ENCODE measurements at places on chromosomes 3 and 15.

GRCh38 chr3:131390331-131390730 lies 8.8 kb downstream of the NUDT16 start:
- DNase-seq: no peak

- no peak for DNase-seq
Measured at GRCh38 chr3:108404368-108404767, 106.0 kb downstream of the MYH15 start.

DNA sequence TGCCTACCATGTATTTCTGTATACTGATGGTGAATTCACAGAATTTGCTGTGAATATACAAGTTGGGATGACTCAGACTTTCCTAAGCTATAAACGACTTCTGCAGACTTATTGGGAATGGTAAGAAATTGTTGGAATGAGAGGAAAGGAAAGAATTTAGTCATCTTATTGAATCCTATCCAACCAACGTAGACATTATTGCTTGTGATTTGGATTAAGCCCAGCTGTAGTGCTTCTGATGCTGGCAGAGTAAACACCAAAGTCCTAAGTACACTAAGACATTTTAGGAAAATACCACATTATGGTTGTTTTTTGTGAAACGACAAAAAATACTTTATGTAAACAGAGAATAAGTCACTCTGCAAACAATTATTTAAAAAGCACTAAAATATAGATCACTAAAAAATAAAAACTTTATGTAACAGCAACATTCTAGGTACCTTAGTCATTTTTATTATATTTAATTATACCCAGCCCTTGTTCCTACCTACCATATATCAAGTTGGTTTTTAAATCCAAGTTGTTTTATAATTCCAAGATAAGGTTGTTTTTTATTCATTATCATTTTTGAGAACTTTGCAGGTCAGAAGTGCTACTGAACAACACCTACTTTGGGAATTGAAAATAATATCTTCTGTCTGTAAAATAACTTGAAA lies 99.2 kb upstream of the MLF1 start:
- no peak for DNase-seq

GRCh38 chr3:33433843-33434242 lies 6.4 kb downstream of the UBP1 start:
- DNase-seq: no peak

DNA sequence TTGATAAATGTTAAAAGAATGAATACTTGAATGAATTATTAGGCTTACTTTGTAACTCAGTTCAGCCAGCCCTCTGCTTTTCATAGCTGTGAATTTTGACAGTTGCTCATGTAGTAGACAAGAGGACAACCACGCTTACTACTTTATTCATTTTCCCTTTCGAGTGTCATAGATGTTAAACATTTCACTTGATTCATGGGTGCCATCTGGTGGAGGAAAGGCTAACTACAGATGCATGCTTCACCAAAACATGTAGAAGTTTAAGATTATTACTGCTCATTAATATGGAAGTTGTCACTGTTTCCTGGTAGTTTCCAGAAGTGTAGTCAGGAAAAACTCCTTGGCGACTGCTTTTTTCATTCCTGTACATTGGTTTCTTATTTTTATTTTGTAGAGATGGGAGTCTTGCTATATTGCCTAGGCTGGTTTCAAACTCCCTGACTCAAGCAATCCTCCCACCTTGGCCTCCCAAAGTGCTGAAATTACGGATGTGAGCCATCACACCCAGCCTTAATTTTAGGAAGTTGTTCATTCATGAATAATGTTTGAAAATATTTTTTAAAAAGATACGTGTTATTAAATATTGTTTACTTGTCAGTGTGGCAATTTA lies 163.2 kb downstream of the B3GALNT1 start:
- no peak for DNase-seq

- no peak for DNase-seq
Measured at GRCh38 chr3:152151216-152151876, 117.4 kb upstream of the MBNL1 start.

GRCh38 chr3:122789585-122790273 lies 3.9 kb downstream of the HSPBAP1 start:
- DNase-seq: no peak

DNA sequence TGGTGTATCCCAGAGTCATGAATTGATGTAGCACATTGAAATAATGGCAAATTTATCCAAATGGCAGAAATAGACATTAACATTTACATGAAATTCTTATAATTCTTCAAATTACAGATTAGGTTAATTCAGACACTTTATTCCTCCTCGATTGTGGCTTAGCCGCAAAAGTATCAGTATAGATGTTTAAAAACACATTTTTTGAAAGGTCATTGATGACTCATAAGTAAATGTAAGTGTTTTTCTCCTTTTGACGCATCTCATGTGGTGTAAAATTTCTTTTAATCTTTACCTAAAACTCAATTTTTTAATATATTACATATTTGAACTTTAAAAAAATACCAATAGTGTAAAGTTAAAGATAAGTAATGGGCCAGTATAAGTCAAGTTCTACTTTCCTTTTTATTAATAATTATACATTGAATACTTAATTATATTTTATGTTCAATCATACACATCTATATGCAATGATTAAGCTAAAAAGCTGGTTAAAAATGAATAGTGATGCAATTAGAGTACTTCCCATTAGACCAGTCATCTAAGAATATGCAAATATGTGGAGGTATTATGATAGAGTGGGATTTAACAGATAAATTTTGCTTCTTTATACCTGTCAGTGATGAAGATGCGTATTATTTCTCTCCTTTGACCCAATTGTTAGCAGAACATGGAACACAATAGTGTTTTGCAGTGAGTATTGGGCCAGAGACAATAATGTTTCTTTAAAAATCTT lies 678.1 kb upstream of the DPPA4 start:
- no peak for DNase-seq

DNA sequence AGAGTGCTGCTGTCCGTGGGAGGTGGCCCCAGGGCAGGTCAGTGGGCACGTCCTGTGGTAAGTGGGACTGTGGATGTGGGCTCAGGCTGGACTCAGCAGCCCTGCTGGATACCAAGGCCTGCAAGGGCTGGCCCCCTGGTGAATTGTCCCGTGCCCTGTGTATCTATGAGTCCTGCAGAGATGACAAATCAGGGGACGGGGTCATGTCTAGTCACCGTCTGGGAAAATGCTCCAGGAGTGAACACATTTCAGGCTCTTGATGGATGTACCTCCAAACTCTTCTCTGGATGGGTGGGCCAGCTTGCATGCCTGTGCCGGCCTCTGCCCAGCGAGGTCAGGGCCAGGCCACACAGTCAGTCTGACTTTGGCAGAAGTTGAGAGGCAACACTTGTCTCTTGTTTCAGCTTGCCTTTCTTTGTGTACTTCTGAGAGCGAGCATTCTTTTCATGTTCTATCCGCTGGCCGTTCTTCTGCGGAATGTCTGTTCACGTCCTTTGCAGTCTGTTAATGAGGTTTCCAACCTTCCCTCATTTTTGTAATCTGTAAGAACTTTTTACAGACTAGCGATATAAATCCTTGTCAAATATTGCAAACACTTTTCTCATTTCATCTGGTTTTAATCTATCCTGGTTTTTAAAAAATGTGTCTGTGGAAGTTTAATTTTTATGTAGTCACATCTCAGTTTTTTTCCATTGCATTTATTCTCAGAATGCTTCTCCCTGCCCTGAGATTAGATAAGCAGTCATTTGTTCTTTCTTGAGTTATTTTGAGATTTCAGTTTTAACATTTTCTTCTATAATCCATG lies 11.4 kb upstream of the STAB1 start:
- DNase-seq: no peak

- DNase-seq: peak; percentile 54
Measured at GRCh38 chr3:14598143-14598569, 53.4 kb upstream of the CCDC174 start.

DNA sequence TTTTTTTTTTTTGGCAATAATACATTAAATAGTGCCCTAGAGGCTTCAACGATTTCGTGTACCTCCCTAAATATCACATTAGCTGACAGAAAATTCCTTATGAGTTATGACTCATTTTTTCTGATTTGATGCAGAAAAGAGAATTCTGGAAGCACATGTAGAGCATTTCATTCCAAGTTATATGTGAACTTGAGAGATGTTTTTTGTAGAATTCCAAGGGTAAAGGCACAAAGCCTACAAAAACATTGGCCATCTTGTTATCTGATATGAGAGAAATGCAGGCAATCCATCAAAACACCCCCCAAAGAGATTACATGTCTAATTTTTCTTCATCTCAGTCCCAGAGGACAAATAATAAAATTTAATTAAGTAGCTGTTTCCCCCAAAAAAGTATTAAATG lies 6.7 kb upstream of the PFN2 start:
- no peak for DNase-seq

DNA sequence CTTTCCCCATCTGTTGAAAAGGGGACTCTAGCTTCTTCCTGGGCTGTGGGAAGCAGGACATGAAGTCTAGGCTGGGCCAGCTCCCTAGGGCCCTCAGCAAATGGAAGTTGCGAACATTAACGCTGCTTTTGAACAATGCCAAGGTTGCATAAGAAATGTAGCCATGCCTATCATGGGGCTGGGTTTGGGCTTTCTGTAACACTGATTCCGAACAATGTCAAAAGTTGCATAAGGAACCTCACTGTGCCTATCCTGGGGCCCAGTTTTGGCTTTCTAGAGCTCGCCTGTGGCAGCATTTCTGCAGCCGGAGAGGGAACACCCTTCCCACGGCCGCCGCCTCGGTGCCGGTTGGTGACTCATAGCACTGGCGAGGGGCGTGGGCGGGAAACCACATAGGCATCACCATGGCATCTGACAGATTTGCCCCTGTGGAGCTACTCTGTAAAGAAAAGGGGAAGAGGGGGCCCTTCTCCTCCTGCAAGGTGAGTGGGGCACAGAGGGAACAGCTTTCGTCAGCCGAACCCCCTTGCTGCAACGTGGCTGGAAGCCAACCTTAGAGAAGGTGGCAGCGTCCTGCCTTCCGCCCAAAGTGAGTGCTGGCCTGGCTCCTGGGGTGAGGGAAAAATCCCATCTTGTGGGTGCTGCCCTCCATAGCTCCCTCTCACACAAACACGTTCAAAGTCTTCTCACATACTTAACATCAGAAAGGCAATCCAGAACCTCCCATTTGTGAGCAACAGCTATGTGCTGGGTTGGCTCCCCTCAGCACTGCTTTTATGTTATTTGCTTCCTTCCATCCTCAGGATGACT lies 46.6 kb upstream of the ATP2B2 start:
- peak; percentile 86 for DNase-seq

GRCh38 chr3:120767106-120767505 lies 24.6 kb downstream of the GTF2E1 start:
- DNase-seq: no peak

DNA sequence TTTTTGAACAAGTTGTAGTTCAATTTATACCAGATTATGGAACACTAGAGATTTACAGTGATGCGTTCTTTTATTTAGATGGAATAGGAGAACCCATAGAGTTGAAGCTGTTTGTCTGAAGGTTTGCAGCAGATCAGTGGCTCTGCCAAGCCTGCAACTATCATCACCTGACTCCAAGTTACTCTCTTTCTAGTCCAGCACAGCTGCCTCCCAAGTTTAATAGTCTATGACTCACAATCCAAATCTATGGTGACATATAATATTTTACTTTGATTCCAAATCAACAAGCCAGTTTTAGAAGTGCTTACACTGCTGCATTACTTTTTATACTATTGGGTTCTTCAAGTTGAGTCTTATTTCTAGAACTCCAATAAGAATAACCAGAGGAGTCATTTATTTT lies 400.4 kb downstream of the LPP start:
- DNase-seq: no peak

- peak; percentile 92 for DNase-seq
Measured at GRCh38 chr15:99986297-99987118, 253.3 kb upstream of the LYSMD4 start.

DNA sequence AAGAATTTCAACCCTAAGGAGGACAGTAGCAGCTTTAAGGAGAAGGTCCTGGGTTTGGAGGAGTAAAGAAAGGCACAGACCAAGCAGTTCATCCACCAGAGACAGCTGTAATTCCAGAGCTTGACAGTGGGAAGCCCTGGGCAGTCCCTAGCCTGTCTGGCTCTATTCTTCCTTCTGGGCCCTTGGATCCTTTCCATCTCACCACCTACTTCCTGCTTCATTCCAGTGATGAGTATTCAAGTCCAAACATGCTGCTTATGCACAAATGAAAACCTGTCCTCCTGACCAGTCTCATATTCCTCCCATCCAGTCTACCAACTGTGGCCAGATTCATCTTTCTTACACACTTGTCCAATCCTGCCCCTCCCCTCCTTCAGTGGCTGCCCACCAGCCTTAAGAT lies 171.4 kb downstream of the CNTN3 start:
- no peak for DNase-seq

- DNase-seq: no peak
Measured at GRCh38 chr3:74271541-74271940, 342.9 kb downstream of the CNTN3 start.

DNA sequence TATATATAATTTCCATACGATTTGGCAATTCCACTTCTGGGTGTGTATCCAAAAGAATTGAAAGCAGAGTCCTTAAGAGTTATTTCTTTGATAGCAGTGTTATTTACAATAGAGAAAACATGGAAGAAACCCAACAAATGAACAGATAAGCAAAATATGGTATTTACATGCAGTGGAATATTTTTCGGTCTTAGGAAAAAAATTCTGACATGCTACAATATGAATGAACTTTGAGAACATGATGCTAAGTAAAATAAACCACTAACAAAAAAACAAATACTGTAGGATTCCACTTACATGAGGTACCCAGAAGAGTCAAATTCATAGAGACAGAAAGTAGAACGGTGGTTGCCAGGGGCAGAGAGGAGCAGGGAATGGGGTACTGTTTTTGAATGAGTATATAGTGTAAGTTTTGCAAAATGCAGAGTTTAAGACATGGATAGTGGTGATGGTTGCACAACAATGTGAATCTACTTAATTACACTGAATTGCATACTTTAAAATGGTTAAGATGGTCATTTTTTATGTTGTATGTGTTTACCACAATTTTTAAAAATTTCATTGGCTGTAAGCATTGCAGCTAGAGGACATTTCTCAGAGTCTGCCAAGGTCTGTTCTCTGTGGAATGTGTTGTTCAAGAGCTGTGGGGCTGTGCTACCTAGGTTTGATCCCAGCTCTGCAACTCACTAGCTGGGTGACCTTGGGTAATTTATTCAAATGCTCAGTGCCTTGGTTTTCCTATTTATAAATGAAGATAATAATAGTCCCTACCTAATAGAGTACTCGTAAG lies 122.1 kb downstream of the MEX3B start:
- no peak for DNase-seq

DNA sequence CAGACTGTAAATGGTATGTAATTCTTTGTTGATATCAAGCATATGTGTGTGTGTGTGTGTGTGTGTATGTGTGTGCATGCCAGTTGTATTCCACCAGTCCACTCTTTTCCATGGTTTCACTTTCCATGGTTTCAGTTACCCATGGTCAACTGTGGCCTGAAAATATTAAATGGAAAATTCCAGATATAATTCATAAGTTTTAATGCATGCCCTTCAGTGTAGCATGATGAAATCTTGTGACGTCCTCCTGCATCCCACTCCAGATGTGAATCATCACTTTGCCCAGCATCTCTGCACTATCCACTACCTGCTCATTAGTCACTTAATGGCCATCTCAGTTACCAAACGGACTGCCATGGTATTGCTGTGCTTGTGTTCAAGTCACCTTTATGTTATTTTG lies 215.9 kb downstream of the GBE1 start:
- DNase-seq: no peak
